ENCODE measurements at places on chromosomes 16 and 17.

DNA sequence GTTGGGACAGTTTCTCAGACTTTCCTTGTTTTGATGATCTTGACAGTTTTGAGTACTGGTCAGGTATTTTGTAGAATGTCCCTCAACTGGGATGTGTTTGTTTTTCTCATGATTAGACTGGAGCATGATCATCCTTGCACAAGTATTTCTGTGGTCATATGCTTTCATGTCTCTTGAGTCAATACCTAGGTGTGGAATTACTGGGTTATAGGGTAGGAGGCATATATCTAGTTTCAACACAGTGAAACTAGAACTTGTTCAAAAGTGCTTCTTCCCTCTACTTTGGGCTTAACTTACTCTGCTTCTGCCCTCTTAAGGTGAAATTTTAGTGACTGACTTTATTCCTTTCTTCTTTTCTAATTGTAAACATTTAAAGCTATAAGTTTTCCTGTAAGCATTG, 30.1 kb downstream of the IKZF3 start:
- DNase-seq = no peak

GRCh38 chr16:14241631-14242030, 170.5 kb downstream of the MRTFB start:
- DNase-seq = no peak

DNA sequence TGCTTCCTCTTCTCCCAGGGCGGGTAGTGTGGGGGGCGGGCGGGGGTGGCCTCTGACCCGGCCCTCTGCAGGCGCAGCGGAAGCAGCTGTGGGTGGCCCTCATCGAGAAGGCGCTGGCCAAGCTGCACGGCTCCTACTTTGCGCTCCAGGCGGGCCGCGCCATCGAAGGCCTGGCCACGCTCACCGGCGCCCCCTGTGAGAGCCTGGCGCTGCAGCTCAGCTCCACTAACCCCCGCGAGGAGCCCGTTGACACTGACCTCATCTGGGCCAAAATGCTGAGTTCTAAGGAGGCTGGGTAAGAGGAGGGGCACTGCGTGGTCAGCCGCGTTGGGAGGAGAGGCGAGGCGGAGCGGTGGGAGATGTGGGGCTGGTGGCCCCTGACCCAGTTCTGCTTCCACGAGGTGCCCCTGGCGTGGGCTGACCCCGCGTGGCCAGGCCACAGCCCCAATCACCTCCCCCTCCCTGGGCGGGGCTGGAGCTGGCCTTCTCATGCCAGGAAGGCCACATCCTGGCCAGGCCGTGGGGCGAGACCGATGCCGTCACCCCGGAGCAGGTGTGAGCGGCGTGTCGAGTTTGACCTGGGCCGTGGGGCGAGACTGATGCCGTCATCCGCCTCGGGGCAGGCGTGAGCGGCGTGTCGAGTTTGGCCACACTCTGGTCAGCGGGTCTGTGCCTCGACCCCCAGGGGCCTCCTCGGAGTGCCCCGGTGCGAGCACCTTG, 10.5 kb upstream of the PRR35 start:
- DNase-seq = no peak

DNA sequence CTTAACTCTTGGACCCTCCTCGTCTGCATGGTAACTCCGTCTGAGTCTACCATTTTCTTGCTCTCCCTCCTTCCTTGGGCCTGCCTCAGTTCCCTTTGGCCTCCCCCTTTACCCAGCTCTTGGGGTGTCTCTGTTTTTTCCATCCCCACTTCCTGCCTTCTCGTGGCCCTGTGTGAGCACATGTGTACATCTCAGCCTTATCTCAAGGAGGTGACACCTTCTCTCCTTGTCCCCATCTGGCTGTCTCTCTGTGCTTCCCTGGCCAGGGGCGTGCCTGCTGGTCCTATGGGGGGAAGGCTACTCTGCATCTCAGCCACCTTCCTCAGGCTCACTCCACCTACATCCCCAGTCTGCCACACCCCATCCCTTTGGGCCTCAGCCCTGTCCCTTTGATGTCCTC, 6.6 kb downstream of the CTF1 start:
- no peak for DNase-seq

GRCh38 chr17:31374094-31374447, 17.4 kb upstream of the RAB11FIP4 start:
- no peak for DNase-seq

GRCh38 chr16:82439678-82440293, 187.0 kb upstream of the CDH13 start:
- no peak for DNase-seq

- DNase-seq = peak; percentile 84
Measured at GRCh38 chr17:45277216-45277849, 15.4 kb upstream of the SPATA32 start.

GRCh38 chr17:13704333-13704732, 102.6 kb upstream of the HS3ST3A1 start:
- DNase-seq = no peak

DNA sequence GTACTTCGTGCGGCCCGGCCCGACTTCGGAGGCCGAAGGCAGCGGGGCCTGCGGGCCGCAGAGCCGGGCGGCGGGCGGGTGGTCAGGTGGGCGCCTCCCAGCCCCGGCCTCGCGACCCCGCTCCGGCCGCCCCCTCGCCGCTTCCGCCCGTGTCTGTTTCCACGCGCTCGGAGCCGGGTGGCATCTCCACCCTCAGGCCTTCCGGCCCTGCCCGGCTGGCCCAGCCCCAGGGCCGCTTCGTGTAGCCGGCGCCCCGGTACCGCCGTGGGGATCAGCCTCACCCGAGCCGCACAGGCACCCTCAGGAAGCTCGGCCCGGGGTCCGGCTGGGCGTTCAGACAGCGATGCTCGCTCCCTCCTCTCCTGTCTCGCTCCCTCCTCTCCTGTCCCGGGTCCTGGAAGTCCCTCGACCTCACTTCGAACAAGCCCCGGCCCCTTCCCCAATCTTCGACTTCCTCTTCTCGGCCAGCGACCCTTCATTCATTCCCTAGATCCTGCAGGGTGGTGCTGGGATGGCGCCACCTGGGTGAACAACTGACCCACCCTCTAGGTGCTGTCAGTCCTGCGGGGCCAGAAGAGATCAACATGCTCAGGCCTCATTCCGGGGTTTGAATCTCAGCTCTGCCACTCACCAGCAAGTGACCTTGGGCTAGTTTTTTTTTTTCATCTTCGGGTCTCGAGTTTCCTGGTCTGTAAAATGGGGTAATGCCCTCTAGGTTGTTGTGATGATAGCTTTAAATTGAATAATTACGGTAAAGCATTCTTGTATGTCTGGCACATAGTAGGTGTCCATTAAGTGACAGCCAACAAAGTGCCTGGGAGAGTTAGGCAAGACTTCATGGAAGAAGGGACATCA, 610 bp downstream of the VPS4A start:
- peak; percentile 31 for DNase-seq

DNA sequence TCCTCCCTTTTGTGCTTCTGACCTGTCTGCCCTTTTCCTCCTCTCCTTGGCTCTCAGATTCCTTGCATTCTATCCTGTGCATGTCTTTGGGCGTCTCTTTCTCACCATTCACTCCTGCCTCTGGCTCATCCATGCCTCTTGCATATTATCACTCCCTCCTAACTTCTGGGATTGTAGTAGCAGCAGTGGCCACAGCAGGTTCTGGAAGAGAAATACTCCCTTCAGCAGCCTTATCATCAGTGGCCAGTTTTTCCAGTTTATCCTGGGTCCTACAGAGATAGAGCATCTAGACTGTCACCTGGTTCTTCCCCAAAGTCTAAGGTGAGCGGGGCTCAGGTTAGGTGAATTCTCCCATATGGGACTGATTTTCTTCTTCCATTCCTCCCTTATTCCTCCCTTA, 354.0 kb upstream of the CCL2 start:
- no peak for DNase-seq

- no peak for DNase-seq
Measured at GRCh38 chr17:17993366-17993765, 20.7 kb downstream of the DRC3 start.

- DNase-seq = no peak
Measured at GRCh38 chr16:85566561-85567100, 46.5 kb upstream of the GSE1 start.

GRCh38 chr16:88628512-88628974, 9.8 kb upstream of the IL17C start:
- no peak for DNase-seq

- DNase-seq = peak; percentile 41
Measured at GRCh38 chr16:56356276-56357240, 68.8 kb downstream of the AMFR start.

GRCh38 chr16:86951831-86952598, 365.2 kb downstream of the C16orf95 start:
- DNase-seq = no peak

- DNase-seq = no peak
Measured at GRCh38 chr16:48831076-48831722, 221.2 kb upstream of the N4BP1 start.

GRCh38 chr17:17888371-17888770, 51.6 kb upstream of the SREBF1 start:
- no peak for DNase-seq

DNA sequence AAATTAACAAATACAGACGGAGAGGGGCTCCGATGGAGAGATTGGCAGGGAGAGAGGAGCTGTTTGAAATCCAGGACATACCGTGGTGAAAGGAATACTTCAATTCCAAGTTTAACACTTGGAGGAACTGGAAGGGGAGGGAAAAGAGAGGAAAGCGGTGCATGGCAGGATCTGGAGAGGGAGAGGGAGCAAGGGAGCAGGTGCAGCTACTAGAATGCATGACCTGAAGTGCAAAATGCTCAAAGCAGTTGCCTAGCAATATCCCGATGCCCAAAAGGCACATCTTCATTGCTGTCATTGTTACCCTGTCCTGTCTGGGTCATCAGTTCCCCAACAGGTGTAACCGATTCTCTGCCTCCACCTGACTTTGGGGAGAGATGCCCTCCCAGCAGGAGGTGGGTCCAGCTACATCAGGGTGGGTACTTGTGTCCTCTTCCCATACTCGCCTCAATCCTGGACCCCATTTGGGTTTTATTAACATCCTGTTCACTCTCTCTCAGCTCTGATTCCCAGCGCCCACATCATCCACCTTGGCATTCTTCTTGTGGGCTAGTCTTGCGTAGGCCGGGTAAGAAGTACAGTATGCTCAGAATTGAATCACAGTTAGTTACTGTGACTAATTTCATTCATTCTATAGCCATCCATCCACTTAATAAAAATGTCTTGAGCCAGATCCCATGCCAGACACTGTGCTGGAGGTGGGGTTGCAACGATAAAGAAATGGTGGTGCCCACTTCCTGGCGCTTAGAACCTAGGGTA, 37.4 kb upstream of the EMP2 start:
- DNase-seq = no peak

DNA sequence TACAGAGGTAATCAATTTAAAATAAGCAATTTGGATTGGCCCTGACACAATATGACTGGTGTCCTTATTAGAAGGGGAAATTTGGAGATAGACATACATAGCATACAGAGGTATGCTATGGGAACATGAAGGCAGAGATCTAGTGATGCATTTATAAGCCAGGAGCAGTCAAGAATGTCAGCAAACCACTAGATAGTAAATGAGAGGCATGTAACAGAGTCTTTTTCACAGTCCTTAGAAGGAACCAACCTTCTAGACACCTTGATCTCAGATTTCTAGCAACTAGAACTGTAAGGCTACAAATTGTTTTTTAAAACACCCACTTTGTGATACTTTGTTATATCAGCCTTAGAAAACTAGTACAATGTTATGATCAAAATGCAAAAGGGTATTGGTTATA, 54.3 kb upstream of the CA10 start:
- DNase-seq = no peak

DNA sequence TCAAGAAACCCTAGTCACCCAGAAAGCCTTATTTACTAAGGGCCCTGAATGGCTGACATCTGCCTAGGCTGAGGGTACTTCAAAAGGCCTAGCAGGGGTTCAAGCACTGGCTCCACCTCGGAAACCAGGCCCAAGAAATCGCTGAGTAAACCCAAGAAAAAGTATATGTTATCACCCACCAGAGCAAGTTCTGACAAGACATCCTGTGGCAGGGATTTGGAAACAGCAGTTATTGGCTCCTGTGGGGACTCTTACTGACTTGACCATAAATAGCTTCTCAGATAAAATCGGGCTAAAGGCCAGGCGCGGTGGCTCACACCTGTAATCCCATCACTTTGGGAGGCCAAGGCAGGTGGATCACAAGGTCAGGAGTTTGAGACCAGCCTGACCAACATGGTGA, 12.2 kb downstream of the ATP6V0D1 start:
- no peak for DNase-seq

DNA sequence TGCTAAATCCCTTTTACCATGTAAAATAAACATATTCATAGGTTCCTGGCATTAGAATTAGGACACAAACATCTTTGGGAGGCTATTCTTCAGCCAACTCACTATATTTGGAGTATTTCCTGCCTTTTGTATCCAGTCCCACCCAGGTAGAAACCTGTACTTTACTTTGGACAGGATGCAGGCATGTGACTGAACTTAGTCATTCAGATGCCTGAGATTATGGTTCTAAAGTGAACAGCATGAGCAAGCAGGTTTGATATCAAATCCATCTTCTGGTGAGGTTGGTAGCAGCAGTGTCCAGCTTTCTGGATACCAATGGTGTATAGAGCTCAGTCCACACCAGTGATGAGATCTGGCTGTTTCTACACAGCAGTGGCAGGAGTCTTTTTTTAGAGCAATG, 20.2 kb downstream of the CA10 start:
- DNase-seq = no peak

DNA sequence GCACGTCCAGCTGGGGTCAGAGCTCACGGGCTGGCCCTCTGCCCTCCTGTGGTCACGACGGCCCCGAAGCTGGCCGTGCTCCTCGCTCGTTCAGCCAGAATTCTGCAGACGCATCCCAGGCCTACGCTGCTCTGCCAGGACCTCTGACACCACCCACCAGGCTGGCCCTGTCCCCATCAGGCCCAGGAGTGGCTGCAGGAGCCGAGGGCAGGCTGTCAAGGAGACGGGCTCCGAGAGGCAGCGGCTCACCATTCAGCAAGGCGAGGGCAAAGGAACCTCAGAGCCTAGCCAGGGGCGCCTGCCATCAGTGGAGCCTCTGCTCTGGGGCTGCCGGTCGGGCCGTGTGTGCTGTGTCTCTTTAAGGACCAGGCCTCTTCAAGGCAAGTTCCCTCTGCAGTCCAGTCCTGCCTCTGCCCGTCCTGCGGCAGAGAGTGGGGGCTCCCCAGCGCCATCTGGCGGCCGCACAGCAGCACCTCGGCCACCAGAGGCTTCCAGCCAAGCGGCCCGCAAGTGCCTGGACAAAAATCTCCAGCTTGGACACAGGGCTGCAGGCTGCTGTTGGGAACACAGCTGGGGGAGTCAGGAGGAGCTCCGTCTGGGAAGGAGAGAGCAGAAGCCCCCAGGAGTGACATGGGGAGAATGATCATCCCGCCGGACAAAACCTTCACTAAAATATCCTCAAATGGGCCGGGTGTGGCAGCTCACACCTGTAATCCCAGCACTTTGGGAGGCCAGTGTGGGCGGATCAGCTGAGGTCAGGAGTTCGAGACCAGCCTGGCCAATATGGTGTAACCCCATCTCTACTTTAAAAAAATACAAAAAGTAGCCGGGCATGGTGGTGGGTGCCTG, 7.4 kb upstream of the ABR start:
- DNase-seq = peak; percentile 65

- DNase-seq = no peak
Measured at GRCh38 chr17:45752246-45752645, 31.9 kb upstream of the CRHR1 start.

Measured in T-helper 17 cell (primary cell).